Activated CD4-positive, alpha-beta memory T cell treated with anti-CD3 and anti-CD28 coated beads for 36 hours (primary cell): ENCODE measurements at places on chromosomes 1 and 21. TPM values are rescaled to one million over a fixed set of nuclear protein-coding genes. Genes with fewer than 3 reads are reported as not detected.

Gene HRNR
- total RNA-seq: not detected

Gene CD101
- total RNA-seq: 0.14 TPM

Gene AMY2B
- total RNA-seq: 3.9 TPM

Gene LIPI
- total RNA-seq: not detected

Gene OR2L8
- not detected for total RNA-seq

Gene DPT
- not detected for total RNA-seq

Gene PLD5
- total RNA-seq: not detected

Gene MLLT11
- total RNA-seq: 1.9 TPM

Gene UBE2U
- not detected for total RNA-seq
